ENCODE measurements at places on chromosomes 6 and 20. TPM values are rescaled to one million over a fixed set of nuclear protein-coding genes. Genes with fewer than 3 reads are reported as not detected.
A peak's percentile ranks its signal among the peaks of the same experiment; 100 is the strongest.

- no peak overlapping the region for H3K4me3 ChIP-seq
- DNase-seq: no peak
- no peaks in the 10 kb centered on the region for H3K36me3 ChIP-seq
- H3K27ac ChIP-seq: no peak overlapping the region
- H3K4me1 ChIP-seq: peaks cover 4% of the 10 kb centered on the region
- peaks cover 5% of the 10 kb centered on the region for H3K27me3 ChIP-seq
Measured at GRCh38 chr20:64115171-64115911, 8.0 kb upstream of the NPBWR2 start.

DNA sequence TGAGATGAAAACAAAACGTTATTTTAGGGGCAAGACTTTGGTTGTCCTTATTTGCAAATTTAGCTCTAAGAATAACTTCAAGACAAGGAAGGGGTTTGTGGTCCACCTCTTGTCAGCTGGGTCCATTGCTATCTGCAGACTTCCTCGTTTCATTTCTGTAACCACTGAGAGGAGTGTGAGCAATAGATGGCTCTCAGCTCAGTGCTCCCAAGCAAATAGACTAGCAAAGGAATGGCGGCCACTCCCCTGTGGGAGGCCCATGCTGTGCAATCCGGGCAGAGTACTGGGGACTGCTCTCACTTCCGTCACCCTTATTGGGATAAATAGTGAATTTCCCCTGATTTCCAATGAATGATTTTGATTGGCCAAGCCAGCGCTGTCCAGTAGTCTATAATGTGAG lies 176.6 kb downstream of the ZDHHC14 start:
- H3K27me3 ChIP-seq: peaks cover 3% of the 10 kb centered on the region
- no peaks in the 10 kb centered on the region for H3K36me3 ChIP-seq
- peaks cover 20% of the 10 kb centered on the region for H3K4me1 ChIP-seq
- no peak overlapping the region for H3K4me3 ChIP-seq

Gene GNMT
- total RNA-seq: 0.39 TPM

Gene HLA-DOA
- total RNA-seq: 2.5 TPM

- peaks cover 39% of the 10 kb centered on the region for H3K4me1 ChIP-seq
- DNase-seq: no peak
- H3K27me3 ChIP-seq: no peaks in the 10 kb centered on the region
Measured at GRCh38 chr6:52519618-52520017, 57.2 kb downstream of the TRAM2 start.

Gene MPIG6B
- 0.41 TPM for total RNA-seq

Gene RNF182
- total RNA-seq: 2.8 TPM

DNA sequence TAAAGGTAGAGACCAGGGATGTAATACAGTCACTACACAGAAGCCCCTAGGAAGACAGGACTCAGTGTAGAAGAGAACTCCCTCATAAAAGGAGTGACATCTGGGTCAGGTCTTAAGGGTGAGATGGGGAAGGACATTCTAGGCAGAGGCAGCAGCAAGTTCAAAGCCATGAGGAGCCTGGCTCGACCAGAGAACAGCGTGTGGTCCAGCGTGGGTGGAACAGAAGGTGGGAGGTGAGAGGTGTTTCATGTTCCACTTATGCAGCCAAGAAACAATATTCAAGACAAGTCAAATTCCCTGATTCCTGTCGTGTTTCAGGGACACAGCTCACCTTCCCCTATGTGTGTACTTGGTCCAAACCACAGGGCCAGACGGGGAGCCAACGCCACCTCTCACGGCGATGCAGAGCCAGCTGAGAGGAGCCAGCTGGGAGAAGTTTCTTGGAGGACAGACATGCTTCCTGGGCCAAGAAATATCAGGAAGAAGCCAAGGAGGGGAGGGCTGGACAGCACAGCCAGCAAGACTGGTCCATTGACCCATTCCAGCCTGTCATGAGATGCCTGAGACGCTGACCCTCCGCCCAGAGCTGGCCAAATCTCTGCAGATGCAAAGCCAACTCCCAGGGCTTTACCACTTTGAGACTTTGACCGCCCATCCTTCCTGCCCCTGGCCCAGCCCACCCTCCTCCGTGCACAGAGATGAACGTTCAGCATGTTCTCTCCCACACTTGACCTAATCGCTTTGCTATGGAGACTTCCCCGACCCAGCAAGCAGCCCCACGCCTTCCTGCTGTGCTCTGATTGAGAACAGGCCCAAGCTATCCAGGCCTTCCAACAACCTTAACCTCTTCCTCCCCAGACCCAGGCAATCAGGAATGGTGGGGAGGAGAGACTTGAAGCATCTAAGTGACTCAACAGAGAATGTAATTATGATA lies 113.8 kb downstream of the PRND start:
- no peaks in the 10 kb centered on the region for H3K36me3 ChIP-seq
- peaks cover 12% of the 10 kb centered on the region for H3K4me1 ChIP-seq
- peaks cover 6% of the 10 kb centered on the region for H3K27me3 ChIP-seq
- peak overlapping the region; percentile 10 for H3K4me3 ChIP-seq

- peaks cover under 1% of the 10 kb centered on the region for H3K4me1 ChIP-seq
- no peak overlapping the region for H3K27ac ChIP-seq
- DNase-seq: no peak
Measured at GRCh38 chr6:62993951-62994350, 217.3 kb upstream of the FKBP1C start.

Gene DZANK1
- total RNA-seq: 6.5 TPM

Gene PACSIN1
- 12.5 TPM for total RNA-seq

Gene C6orf58
- not detected for total RNA-seq

DNA sequence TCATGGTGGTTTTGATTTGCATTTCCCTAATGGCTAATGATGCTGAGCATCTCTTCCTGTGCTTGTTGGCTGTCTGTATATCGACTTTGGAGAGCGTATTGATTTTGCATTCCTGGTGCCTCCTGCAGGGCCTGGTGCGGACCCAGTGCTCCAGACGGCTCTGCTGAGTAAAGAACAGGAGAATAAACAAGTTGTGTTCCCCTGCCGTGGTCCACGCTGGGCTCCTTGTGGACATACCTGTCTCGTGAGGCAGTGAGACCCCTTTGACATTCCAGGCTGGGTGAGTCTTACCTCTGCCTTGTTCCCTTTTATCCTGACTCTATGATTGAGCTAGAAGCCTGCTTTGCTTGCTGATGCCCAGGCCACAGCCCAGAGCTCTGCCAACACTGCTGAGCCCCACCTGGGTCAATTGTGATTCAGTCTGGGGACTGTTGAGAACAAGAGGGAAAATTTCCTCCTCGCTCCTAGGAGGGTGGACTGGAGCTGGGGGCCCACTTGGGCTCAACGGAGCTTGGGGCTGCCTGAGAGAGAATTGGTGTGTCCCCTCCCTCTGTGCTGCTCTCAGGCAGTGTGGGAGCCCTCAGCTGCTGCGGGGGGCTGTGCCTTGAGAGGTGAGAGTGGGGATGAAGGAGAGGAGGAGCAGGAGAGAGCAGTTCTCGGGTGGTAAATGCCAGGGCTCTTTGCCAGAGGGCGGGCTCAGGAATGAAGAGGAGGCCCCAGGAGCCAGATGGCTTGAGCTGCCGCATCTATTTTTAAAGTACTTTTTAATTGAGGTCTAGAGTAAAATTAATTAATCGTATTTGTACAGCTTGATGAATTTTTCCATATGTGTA lies 43.7 kb upstream of the PMEPA1 start:
- no peak overlapping the region for H3K4me3 ChIP-seq
- no peak for DNase-seq
- H3K36me3 ChIP-seq: no peaks in the 10 kb centered on the region
- peaks cover 18% of the 10 kb centered on the region for H3K27me3 ChIP-seq
- H3K4me1 ChIP-seq: peaks cover 5% of the 10 kb centered on the region
- H3K27ac ChIP-seq: no peak overlapping the region
